CD4-positive, alpha-beta T cell treated with Interferon gamma for 1 hour (primary cell): ENCODE measurements at places on chromosomes 3 and 15.
A peak's percentile ranks its signal among the peaks of the same experiment; 100 is the strongest.

DNA sequence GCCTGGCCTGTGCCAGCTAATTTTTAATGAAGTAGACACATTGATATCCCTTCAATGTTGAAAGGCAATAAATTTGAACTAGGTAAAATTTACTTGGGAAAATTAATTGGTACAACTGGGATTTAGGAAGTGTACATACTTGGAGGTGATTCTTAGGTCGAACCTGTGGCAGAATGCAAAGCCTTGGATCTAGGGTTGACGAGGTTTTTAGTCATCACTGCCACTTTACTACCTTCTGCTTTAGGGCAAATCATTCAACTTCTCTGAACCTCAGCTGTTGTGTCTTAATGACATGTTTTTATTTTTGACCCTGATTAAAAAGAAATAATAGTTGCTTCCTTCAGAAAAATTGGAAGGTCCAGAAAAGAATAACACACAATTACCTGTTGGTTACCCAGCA lies 2.5 kb downstream of the APPL1 start:
- no peak for DNase-seq

- DNase-seq = peak; percentile 28
These were observed 9.7 kb downstream of the STOML1 start for GRCh38 chr15:73982222-73982962.

DNA sequence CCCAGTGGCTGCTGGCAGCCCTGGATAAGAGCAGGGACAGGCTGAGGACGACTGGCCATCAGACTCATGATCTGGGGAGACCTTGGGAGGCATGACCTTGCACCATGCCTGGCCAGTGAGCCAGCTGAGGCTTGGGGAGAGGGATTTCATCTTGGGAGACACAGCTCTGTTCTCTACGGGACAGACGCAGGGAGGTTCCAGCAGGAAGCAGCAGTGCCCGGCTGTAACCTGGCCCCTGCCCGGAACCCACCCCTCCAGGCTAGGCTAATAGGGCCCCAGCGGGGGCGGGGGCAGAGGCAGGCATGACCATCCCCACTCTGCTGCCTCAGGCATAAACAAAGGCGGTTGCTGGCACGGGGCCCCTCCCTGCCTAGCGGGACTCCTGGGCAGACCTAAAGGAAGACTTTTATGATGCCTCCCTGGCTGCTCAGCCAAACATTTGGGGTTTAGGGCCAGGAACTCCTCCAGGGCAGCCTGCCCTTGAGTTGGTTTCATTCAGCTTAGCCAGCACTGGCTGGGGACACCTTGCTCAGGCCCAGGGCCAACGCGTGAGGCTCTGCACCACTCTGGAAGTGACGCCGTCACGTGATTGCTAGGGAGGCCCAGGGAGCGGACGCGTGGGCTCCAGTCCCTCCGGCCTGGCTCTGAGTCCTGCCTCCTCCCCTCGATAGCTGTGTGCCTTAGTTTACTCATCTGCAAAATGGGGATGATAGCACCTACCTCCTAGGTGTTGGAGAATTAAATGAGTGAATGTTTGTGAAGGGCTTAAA lies 27.6 kb downstream of the HDAC11 start:
- DNase-seq = no peak

GRCh38 chr15:50247819-50248655 lies 17.5 kb downstream of the HDC start:
- DNase-seq = peak; percentile 57

DNA sequence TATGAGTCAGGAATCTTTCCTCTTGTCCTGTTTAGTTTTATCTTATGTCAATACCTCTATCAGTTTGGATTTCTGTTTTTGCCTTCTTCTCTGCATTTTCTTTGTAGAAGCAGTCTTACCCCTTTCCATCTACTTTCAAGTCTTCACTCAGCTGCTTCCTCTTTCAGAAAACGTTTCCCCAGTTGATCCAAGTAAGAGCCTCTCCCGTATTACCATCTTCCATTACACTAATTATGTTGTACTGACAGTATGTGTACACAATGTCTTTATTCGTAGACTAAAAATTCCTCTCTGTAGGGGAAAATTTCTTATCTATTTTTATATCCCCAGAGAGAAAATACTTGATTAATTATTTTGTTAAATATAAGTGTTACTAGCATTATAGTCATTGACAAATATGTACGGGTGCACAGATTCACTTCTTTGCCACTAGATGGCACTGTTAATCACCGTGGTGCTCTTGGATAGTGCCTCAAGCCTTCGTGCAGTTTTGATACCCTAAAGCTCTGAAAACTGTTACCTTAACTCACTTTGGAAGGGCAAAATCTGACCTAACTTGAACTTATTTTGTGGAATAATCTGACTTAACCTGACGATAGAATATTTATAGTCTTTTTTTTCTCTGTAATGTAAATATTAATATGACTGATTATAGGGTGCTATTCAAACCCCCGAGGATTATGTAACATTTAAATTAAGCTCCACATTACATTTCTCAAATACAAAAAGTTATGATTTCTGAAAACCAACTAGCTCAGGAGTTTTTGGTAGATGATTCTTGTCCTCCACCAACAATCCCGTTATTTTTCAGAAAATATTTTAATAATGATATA lies 74.2 kb upstream of the POU1F1 start:
- DNase-seq = peak; percentile 3

GRCh38 chr3:99249627-99250026 lies 348.1 kb upstream of the DCBLD2 start:
- no peak for DNase-seq

GRCh38 chr3:11495948-11496557 lies 147.7 kb downstream of the VGLL4 start:
- no peak for DNase-seq

DNA sequence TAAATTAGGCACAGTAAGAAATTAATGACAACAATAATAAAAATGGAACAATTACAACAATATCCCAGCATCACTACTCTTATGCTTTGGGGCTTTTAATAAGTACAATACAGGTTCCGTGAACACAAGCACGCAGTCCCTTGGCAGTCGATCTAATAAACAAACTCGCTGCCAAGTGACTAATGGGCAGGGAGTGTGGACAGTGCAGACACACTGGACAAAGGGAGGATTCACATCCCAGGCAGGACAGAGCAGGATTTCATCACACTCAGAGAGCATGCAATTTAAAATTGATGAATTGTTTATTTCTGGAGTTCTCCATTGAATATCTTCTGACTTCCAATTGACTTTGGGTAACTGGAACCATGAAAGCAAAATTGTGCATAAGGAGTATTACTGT lies 524.1 kb upstream of the CFAP20DC start:
- DNase-seq = no peak

- no peak for DNase-seq
These were observed 179.1 kb downstream of the NTRK3 start for GRCh38 chr15:88077296-88078020.

GRCh38 chr15:56337084-56337725 lies 28.0 kb upstream of the TEX9 start:
- no peak for DNase-seq

- no peak for DNase-seq
These were observed 142.8 kb upstream of the ROBO2 start for GRCh38 chr3:76897076-76897475.

GRCh38 chr15:68552773-68553172 lies 26.0 kb upstream of the CORO2B start:
- no peak for DNase-seq

GRCh38 chr3:196159952-196160804 lies 51.0 kb downstream of the ZDHHC19 start:
- DNase-seq = peak; percentile 74

DNA sequence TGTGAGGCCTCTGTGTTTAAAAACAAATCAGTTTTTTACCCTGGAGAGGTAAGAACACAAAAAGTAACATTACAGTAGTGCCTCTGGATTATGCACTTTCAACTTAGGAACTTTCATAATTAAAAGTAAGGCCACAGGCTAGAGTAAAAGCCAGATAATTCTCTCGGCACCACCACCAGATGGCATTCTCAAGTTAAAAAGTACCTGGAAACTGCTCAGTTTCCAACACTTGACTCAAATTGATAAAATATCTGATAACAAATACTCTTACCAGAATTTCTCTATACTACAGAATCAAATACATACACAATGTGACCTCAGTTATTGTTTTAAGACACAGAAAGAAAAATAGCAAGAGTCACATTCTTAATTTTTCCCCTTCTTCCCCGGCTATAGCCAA lies 19.9 kb downstream of the SPICE1 start:
- peak; percentile 26 for DNase-seq

DNA sequence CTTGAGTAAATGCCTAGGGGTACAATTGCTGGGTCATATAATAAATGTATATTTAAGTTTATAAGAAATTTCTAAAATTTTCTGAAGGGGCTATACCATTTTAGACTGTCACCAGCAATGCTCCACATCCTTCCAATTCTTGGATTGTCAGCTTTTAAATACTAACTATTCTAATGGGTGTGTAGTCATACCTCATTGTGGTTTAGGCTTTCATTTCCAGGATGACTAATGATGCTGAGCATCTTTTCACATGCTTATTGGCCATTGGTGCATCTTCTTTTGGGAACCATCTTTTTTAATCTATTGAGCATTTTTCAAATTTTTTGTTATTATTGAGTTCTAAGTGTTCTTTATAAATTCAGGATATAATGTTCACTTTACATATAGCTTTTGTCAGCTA lies 52.5 kb upstream of the CORO2B start:
- DNase-seq = no peak
